ENCODE measurements at places on chromosomes 12 and 14.

GRCh38 chr12:129605666-129606065, 298.2 kb downstream of the TMEM132D start:
- no peak for DNase-seq

DNA sequence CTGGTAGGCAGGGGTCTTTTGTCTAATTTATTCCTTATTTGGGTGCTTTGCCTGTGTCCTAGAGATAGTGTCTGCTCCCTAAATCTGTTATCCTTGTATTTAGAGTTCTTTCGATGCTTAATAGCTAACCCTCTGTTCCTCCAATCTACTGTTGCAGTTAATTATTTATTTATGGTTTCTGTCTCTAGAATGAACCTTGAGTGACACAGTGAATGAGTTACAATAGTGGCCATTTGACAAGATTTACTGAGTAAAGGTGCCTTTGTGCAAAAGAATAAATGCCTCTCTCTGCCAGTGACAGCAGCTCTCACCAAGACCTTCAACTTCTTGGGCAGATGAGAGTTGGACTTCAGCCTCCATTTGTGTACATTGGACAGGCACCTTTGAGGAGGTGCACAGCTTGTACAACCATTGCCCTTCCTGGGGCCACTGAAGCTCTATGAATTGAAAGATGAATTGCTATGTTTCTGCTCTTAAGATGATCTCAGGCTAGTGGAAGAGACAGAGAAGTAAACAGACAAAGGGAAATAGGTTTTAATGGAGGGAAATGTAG, 165.9 kb downstream of the DERA start:
- no peak for DNase-seq

GRCh38 chr14:54188064-54188666, 208.6 kb upstream of the CDKN3 start:
- DNase-seq: no peak

DNA sequence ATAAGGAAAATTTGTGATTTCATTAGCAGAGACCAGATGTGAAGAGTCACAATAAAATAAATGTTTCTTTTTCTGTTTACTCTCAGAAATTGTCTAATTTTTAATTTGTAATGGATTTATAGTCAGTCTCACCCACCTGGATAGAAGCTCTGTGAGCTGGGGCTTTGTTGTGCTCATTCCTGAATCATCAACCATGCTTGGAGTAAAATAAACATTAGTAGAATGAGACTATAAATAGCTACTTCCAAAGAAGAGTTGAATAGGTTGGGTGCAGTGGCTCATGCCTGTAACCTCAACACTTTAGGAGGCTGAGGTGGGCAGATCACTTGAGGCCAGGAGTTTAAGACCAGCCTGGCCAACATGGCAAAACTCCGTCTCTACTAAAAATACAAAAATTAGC, 185.3 kb upstream of the FBXO33 start:
- DNase-seq: no peak

DNA sequence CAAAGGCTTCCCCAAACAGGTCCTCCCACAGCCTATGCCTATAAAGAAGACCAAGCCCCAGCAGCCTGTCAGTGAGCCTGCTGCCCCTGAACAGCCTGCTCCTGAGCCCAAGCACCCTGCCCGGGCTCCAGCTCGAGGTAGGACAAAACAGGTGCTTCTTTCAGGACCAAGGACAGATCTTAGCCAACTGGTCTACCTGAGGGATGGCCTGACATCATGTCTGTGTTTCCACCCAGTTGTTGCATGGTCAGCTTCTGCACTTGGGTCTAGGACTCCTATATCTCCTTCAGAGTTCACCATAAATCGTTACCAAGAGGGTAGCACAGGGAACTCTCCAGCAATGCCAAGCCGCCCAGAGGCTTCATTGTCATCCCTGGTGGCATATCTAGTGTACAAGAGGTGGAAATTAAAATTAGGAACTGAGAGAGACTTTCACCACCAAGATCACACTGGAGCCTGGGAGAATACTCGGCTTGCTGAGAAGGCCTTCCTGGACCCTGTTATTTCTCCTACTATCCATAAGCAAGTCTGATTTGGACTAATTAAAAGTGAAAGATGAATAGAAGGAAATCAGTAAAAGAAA, 38.2 kb upstream of the OAS1 start:
- no peak for DNase-seq

DNA sequence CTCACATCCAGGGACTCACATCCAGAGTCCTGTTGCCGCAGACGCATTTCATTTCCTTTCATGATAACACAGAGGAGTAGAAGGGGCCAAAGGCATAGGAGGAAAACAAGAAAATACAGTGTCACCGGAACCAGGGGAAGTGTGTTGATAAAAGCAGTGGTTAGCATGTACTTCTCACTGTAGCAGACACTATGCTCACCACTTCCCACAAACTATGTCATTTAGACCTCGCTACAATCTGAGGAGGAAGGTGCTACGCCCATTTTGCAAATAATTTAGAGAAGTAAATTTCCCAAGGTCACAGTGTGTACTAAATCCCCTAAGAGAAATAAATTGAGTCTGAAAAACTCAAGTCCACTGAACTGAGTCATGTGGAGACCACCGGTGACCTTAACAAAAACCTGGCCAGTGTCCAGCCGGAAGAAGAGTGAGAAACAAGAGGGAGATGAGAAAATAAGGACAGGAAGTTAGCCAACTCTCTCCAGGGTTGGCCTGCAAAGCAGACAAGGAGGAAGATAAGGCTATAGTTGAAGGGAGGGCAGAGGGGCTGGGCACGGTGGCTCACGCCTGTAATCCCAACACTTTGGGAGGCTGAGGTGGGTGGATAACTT, 25.8 kb upstream of the TMCC3 start:
- peak; percentile 60 for DNase-seq

- no peak for DNase-seq
Observed at GRCh38 chr12:41045509-41045908, 142.6 kb upstream of the PDZRN4 start.

- DNase-seq: peak; percentile 55
Observed at GRCh38 chr12:123076604-123077297, 74.1 kb downstream of the PITPNM2 start.

DNA sequence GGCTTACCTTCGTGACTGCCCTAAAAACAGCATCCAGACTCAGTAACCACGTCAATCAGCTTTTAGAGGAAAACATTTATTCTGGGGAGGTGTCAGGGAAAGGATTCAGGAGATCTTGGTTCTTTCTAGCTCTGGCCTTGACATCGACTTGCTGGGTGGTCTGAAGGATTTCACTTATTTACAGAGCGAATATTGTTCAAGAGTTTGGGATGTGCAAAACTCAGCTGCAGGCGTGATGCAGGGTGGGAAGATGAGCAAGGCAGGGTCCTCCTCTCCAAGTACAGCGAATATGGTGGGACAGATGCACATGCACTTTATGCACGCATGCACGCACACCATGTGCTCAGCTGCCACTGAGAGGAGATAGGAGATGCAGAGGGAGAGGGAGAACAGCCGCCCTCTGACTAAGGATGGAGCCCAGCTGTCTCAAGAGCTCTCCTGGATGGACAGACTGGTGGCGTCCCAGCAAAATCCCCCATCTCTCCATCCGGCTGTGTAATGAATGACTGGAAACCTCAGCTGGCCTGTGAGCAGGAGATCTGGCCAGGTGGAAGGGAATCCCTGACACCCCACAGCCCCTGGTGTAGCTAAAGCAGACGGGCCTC, 24.4 kb upstream of the BDKRB1 start:
- DNase-seq: no peak

GRCh38 chr12:20369305-20370013, 1.1 kb downstream of the PDE3A start:
- no peak for DNase-seq

DNA sequence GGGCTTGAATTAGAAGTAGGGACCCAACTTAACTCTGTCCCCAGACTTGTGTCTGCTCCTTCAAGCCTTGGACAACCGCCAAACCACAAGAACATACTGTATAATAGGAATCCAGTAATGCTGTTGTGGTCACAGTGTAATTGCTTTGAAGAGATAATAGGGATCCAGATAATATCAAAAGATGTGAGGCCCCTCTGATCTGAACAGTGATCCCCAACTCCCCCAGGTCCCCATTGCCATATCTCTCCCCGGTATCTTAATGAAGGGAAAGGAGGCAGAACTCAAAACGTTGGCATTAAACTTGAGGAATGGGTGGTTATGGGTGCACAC, 8.5 kb upstream of the PLEKHH1 start:
- no peak for DNase-seq

Data from CD4-positive, alpha-beta T cell treated with Interleukin-17A for 1 hour (primary cell).